ENCODE measurements at places on chromosomes 11 and 22. TPM values are rescaled to one million over a fixed set of nuclear protein-coding genes. Genes with fewer than 3 reads are reported as not detected.

DNA sequence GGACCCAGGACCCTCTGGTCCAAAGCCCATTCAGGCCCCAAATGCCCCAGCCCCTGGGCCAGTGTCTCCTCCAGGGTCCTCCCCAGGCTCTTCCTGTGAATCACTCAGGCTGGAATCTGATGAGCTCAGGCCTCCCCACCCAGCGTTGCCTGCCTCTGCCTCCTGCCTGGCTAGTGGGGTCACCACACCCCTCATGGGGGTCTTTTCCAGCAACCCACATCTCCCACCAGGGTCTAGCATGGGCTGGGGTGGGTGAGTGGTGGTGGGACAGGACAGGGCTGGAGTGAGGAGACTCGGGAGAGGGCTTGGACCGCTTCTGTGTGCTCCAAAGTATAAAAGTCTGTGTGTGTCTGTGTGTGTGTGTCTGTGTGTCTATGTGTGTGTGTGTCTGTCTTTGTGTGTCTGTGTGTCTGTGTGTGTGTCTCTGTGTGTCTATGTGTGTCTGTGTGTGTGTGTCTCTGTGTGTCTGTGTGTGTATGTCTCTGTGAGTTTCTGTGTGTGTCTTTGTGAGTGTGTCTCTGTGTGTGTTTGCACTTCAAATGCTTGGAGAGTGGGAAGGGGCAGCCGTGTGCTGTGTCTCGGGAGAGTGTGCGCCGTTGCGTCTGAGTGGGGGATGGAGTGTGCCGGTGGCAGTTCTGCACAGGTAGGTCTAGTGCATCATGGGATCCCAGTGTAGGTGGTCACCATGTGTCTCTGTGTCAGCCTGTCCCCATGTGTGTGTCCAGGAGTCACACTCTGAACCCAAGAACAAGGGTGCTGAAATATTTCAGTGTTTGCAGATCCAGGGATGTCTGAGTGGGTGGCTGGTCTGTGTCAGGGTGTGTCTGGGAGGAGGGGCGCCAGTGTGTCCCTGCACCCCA lies 8.8 kb downstream of the RIN1 start:
- peak; percentile 60 for DNase-seq

DNA sequence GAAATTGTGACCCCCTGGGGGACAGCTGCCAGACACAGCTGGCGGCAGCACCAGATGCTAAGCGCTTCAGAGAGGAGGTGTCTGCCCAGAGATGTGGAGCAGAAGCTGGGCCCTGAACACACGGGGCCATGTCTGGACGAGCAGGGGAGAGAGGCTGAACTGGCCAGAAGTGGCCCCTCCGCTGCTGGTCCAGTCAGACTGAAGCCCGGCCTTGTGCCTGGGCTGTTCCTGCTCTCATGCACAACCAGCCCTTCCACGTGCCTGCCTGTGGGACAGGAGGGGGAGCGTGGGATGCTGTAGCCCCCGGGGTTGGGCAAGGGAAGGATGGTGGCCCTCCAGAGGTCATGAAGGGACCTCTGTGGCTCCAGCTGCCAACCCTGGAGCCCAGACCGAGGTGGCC lies 1.8 kb downstream of the ADM2 start:
- DNase-seq = no peak

- no peak for DNase-seq
These were observed 112.5 kb upstream of the SOX6 start for GRCh38 chr11:16468735-16469453.

- DNase-seq = no peak
These were observed 93.8 kb upstream of the FGF3 start for GRCh38 chr11:69912911-69913451.

DNA sequence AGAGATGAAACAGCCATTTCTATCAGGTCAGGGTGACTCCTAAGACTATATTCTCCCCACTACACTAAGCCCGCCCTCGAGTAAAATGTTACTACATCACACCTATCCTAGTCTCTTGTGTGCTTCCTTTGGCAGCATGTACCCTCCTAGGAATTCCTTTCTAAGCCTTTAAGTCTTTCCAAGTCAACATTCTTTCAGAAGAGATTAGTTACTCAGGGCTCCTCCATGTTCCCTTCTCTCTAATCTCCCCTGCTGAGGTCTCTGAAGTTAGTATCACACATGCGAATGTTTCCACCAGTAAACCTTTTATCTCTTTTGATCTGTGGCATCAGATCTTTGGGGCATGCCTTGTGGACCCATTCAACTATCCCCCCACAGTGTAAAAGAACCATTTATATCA lies 873.7 kb upstream of the FAT3 start:
- DNase-seq = no peak

DNA sequence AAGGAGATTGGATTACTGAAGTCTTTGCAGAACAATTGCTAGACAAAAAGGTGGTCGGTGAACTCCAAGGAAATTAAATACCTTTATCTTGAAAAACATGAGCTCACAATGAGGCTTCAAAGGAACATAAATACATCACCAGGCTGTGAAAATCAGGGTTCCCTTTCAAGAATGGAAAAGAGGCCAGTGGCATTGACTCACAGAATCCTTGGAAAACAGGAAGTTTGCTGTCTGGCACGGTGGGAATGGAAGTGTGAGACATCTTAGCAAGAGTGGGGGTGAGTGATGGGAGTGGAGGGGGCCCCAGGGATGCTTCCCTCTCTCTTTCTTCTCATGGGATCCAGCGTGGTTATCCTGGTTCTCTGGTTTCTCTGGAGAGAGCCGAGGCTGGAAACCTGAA lies 48.9 kb upstream of the TBCEL start:
- no peak for DNase-seq

RAG2 gene
- not detected for total RNA-seq

- DNase-seq = peak; percentile 72
These were observed 33.9 kb downstream of the MAML2 start for GRCh38 chr11:96309016-96309642.

DNA sequence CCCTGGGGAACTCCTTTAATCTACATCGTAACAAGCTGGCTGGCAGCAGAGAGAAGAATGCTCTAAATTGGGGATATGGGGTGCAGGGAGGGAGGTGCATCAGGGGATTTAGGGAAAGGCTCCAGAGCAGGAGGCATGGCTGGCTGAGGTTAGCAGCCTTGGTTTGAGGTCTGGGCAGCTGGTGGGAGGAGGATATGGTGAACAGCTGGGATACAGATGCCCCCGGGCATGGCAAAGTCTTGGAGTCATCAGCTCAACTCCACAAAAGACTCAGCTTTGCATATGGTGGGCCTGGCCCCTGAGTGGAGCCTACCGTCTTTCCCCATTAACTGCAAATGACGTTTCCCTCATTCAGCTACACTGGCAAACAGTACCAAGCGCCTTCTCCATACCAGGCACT lies 5.4 kb downstream of the FAM83F start:
- peak; percentile 94 for DNase-seq

DNA sequence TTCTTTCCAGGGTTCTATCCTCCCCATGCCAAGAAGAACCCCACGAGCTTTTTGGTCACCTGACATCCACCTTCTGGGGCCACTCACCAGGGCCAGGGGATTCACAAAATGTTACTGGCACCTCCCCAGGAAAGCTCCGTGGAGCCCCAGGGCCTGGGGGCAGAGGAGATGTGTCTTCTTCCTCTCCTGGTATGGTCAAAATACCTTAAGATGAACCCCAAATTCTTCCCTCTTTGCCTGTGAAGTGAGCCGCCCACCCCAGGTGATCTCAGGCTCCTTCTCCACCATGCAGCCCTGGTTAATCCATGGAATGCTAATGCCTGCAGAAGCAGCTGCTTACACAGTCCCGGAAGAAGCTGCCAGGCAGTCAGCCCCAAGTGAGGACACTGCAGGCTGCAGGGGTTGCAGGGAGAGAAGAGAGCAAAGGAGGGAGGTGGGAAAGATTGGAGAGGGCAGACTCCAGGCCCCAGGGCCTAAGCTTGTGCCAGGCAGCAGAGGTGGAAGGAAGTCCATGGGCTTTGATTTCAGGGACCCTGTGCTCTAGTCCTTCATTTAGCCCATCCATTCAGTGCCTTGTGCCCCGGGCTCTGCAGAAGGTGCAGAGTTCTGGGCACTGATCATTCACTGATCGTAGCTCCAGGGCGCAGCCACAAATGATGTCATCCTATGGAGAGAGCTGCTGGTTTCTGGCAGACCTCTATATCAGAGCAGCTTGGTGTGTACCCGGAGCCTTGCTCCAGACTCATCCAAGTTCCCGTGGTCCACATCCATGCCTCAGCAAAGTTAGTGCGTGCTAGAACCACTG lies 127.9 kb upstream of the NECTIN1 start:
- no peak for DNase-seq

- DNase-seq = no peak
These were observed 125.6 kb upstream of the VPREB1 start for GRCh38 chr22:22118987-22119386.

GRCh38 chr11:26410706-26411366 lies 78.9 kb downstream of the ANO3 start:
- DNase-seq = no peak

GRCh38 chr11:529728-530411 lies 5.5 kb downstream of the HRAS start:
- DNase-seq = no peak

AQP11 gene
- 2.8 TPM for total RNA-seq

- DNase-seq = peak; percentile 23
These were observed 59.9 kb upstream of the RRAS2 start for GRCh38 chr11:14418801-14419417.

DNA sequence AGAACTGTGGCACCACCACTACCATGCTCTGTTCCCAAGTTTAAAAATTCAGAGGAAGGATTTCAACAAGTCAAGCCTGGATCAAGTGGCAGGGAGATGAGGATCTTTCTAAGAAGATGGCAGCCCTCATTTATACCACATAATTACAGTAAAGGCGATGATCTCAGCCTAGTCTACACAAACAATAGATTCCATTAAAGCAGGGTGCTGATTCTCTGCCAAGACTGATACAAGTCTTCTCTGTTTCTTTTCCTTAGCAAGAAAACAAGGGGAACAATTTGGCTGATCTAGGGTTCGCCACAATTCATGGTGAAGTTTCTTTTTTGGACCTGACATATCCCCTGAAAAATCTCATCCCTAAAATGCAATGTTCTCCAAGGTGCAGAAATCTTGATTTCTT lies 73.9 kb downstream of the PPFIBP2 start:
- DNase-seq = no peak
